ENCODE measurements at places on chromosomes 3 and 15.
A peak's percentile ranks its signal among the peaks of the same experiment; 100 is the strongest.

DNA sequence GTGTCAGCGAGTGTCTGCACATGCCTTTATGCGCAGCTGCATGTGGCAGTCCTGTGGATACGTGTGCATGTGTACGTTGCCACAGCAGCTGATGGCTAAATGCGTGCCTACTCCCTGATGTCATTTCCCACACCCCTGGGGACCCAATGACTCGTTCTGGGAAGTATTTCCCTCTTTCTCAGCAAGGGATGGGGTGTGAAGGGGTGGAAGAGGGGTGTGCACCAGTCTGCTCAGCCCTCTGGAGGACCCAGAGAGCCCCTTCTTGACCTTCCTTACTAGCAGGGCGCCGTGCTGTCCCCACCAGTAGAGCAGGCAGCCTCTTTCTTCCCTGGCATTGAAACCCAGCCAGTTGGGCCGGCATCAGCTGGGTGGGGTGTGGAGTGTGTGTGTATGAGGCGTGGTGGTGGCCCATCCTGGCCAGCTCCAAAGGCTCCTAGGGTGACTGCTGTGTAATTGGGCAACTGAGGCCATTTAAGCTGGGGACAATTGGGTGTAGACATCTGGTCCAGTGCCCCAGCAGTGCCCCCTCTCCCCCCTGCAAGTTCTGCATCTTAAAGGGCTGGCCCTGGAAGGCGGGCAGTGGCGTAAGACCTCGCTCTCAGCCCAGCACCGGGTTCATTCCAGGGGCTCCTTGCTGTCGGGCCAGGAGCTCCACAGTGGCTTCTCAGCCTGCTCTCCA is 19.2 kb downstream of the SNX33 start:
- DNase-seq: peak; percentile 95

DNA sequence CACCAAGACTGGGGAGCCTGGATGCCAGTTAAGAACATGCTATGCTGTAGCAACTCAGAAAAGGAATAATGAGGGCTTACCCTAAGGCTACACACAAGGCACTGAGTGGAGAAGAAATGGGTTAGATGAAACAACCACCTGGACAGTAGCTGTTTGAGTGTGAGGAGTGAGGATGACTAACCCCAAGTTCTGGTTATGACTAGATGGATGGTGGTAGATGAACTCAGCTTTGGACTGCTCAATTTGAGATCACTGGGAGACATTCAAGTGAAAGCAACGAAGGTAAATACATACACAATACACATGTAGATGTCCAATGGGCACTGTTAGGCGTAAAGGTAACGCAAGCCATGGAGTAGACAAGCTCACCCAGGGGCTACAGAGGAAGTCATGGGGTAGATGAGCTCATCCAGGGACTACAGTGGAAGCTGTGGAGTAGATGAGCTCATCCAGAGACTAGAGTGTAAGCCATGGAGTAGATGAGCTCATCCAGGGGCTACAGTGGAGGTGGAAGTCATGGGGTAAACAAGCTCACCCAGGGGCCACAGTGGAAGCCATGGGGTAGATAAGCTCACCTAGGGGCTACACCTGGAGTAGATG is 98.3 kb downstream of the ANO10 start:
- DNase-seq: no peak

DNA sequence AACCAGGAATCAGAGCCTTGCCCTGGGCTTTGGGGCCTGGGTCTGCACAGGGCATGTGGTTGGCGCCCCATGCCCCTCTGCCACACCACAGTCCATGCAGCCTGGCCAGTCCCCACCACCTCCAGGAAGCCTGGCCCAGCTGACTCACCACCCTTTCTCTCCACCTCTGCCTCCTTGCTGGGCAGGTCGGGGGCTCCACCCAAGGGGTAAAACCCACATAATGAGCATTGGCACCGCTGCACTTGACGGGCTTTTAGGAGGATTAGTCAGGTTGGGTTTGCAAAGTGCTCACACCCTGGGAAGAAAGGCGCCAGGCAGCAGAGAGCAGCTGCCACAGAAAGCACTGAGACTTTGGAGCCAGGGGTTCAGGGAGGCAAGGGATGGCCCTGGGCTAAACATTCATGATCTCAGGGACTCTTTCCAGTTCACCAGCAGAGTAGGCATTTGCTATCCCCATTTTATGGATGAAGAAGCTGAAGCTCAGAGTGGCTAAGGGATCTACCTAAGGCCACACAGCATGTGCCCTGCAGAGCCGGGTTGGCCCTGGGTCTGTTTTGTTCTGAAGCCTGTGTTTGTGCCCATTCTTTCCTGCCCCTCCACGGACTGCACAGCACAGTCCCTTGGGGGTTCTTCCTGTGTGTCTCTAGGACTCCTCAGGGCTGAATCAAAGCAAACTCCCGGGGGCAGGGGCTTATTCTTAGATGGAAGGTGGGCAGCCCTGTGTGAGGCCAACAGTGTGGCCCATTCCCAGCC is 113.4 kb downstream of the ETFA start:
- DNase-seq: no peak

DNA sequence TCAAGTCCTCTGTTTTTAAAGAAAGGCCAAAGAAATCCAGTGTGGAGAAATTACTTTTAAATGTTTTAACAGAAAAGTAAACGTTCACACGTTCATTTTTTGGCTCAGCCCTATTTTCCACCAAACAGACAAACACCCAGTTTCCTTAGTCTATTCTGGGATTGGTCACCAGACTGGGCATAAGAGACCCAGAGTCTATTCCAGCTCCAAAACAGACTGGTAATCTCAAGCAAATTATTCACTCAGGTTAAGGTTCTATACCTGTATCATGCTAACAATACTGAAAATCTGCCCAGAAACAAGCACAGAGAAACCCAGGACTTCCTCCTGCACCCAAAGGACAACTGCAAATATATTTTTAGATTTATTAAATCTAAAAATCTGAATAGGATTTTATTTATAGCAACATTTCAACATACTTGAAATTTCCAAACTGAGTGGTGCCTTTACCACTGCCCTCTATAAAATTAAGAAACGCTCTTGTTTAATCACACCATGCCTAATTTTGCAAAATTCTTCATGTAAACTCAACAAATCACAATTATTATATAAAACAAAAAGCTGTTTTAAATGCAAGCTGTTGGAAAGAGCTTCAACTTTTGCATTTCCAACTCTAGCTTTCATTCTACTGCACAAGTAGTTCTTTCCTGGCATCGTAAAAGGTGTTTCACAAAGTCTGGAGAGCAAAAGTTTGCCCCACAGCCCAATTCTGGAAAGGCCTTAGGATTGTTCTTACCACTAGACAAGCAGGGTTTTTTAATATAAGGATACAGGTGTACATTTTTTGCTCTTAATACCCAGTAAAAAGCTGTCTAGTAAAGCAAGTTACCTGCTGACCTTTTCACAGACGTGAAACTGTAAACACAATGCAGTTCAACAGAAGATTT is 18.7 kb downstream of the ZNF148 start:
- DNase-seq: no peak

- DNase-seq: no peak
Measured at GRCh38 chr3:192130534-192131132, 596.7 kb downstream of the FGF12 start.

GRCh38 chr15:95594496-95594895 is 736.0 kb upstream of the NR2F2 start:
- DNase-seq: no peak

- no peak for DNase-seq
Measured at GRCh38 chr15:77808075-77808474, 175.4 kb upstream of the LINGO1 start.

- no peak for DNase-seq
Measured at GRCh38 chr3:14525685-14526631, 14.2 kb downstream of the GRIP2 start.

DNA sequence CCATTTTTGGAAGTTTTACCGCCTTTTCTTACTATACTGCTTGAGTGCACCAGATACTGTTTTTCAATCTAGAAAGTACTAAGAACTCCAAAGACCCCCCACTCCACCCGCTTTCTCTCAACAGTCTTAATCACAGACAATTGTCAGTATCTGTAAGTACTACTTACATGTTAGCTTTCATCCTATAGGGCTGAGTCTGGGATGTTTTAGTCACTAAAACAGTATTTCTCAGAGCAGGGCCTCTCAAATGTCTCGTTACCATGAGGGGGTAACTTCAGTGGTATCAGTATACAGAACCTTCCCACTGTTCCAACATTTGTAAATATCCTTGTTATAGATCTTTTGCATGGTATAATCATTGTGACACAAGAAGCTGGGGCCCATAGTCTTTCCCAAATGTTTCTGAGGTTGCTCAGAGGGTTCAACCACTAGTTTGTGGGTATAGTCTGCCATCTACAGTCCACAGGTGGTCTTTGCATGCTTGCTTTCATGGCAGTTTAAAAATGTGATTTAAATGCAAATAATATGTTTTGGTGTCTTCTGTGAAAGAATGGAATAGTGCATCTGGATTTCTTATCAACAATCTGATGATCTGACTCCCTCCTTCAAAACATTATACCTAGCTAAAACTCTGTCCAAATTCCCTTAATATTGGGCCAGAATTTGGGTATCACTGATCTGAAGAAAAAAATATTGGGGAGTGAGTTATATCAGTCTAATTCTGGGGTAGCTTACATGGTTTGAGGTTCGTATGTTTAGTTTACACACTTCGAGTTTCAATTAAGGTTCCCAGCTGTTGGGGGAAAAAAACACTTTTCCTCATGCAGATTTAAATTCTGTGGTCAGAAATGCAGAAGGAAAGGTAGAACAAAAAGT is 18.0 kb upstream of the DNAJC13 start:
- DNase-seq: peak; percentile 22

DNA sequence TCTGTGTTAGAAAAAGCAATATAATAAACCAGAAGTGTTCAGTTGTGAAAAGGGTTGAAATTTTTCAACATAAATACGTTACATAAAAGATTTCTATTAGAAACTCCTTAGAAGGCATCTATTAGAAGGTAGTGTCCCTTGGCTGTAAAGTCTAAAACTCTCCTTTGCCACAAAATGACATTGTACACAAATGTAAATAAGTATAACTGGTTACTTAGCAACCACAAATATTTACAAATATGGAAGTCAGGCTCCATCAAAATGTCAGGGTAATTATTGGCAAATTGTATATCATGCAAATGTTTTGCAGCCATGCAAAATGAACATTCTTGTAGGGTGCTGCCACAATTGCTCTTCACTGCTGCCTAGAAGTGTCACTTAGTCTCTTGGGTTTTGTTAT is 419.1 kb upstream of the CDIN1 start:
- no peak for DNase-seq

GRCh38 chr3:134427400-134428111 is 53.3 kb upstream of the AMOTL2 start:
- peak; percentile 93 for DNase-seq

DNA sequence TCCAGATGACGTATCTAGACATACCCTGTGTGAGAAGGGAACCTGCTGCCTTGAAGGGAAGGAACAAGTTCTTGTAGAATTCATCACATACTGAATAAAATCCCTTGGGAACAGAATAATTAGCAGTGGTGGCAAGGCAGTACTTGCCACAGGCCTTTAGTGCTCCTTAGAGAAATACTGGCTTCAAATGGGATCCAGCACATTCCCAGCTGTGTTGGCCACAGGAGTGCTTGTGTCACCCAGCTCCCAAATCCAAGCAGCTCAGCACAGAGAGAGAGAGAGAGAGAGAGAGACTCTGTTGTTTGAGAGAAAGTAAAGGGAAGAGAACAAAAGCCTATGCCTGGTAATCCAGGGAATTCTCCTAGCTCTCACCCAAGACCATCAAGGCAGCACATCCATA is 969.0 kb upstream of the ALCAM start:
- no peak for DNase-seq

DNA sequence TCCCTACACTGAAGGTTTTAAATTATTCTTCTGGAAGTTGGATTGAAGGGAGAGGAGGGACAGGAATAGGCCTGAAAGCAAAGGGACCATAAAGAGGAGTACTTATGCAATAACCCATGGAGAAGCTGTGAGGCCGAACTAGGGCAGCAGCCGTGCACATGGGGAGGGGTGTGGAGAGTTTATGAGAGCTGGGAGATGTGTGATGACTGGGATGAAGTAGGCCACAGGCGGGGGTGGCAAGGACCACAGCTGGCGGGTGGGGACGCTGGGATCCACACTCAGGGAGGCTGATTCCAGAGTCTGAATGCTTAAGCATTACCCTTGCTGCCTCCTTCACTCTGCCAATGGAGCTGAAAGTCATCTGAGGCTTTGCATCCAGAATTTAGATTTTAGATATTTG is 123.8 kb downstream of the ARNT2 start:
- no peak for DNase-seq

DNA sequence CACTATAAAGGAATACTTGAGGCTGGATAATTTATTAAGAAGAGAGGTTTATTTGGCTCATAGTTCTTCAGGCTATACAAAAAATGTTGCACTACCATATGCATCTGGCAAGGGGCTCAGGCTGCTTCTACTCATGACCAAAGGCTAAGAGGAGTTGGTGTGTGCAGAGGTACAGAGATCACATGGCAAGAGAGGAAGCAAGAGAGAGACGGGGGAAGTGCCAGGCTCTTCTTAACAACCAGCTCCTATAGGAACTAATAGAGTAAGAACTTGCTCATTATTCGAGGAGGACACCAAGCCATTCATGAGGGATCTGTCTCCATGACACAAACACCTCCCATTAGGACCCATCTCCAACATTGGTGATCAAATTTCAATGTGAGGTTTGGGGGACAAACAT is 6.0 kb upstream of the FNDC3B start:
- DNase-seq: no peak

DNA sequence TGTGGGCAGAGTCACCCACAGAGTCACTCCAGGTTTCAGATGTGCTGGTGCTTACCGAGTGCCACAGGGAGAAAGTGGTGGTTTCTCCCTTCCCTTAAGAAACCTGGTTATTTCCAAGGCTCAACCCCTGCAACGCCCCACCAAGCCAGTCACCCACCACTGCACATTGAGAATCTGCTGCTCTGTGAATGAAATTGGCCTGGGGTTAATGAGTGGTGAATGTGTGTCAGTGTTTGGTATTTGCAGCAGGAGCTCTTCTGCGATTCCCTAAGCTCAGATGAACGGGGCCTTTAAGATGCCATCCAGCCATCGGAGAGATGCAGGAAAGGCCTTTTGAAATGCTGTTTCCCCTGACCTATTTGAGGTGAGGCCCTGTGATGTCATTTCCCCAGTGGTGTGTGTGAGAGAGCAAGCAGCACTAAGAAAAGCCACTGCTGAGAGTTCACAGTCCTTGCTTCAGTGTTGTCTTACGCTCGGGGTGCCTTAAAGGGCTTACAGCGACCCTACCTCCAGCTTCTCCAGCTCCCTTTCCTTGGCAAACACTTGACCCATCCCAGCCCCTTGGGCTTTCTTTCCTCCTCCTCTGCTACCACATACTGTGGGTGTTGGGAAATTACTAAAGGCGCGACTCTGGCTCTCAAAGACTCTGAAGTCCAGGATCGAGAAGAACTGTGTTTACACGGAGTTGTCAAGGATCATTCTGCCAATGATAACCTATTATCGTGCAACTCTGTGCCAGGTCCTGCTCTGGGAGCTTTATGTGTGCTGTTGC is 68.9 kb downstream of the SMAD3 start:
- no peak for DNase-seq
